ENCODE measurements at places on chromosomes 5 and 9. TPM values are rescaled to one million over a fixed set of nuclear protein-coding genes. Genes with fewer than 3 reads are reported as not detected.

Gene SLCO6A1
- total RNA-seq, result not detected

GRCh38 chr5:110932755-110933488 lies 138.6 kb upstream of the TSLP start:
- DNase-seq, result no peak

- DNase-seq, result no peak
Observed at GRCh38 chr9:114688379-114688778, 6.4 kb upstream of the TEX48 start.

DNA sequence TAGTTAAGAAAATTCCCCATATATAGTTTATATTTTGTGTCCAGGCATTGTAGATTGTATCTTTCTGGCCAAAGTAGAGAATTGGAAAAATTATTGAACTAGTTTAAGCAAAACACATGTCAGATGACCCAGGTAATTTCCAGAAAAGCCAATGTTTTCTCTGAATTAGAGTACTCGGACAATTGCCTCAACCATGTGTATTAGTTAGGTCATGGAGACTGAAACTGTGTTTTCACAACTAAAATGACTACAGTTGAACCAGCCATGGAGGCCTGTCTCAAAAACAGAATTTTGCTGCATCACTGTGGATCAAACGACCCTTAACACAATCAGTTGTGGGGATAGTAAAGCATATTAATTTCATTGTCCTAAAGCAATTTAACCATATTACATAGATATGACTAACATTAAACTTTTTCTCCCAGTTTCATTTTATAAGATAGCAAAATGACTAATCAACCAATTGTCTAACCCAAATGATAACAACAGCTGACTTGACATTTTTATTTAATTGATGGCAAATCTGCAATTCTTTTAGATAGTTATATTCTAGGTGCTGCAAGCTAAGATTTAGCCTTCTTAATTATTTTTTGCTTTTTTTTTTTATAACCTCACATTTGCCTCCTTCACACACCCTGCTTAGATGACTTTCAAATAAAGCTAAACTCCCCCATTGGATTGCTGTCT lies 39.2 kb upstream of the SPDL1 start:
- no peak for DNase-seq

DNA sequence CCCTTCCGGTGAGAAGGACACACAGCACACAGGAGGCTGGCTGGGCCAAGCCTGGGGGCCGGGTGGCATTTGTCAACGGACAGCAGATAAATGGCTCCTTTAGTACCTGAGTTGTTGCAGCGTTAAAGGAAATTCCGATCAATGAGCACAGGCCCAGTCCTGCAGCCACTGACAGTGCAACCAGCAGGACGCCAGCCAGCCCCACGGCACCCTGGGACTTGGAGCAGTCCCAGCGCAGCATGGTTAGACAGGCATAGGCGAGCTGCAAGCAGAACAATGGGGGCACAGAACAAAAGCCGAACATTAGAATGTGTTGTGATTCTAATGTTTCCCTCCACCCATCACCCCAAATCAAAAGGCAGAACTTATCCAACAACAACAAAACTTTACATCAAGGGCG lies 39.3 kb downstream of the PTCH1 start:
- DNase-seq, result no peak

DNA sequence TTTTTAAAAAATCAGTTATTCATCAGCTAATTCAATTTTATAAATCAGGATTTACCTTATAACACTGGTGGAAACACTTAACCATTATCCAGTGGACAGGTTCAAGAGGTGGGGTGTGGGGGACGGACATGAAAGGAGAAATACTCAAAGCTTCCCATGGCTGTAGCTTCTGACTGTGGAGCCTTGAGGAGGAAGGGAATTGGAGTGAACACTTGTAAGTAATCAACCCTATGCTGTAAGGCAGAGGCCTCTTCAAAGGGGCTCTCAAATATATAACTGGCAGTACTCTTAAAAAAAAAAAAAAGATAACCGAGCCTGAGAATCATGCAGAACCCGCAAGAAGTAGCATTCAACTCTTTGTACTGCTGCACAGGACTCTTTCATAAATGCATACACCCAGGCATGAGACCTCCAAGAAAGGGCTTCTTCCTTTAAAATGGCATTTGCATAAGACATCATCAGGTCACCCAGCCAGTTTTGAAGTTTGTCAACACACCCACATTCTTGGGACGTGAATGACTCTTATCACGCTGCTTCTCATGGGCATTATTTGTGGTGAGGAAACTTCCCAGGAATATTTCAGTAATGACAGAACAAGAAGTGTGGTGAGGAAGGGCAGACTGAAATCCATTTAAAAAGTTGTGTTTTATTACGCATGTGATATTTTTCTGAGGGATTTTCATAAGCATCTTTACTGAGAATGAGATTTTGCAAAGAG lies 8.1 kb downstream of the OSMR start:
- DNase-seq, result no peak

- no peak for DNase-seq
Observed at GRCh38 chr9:98375138-98375726, 119.8 kb upstream of the TBC1D2 start.

Gene CCL27
- not detected for total RNA-seq

DNA sequence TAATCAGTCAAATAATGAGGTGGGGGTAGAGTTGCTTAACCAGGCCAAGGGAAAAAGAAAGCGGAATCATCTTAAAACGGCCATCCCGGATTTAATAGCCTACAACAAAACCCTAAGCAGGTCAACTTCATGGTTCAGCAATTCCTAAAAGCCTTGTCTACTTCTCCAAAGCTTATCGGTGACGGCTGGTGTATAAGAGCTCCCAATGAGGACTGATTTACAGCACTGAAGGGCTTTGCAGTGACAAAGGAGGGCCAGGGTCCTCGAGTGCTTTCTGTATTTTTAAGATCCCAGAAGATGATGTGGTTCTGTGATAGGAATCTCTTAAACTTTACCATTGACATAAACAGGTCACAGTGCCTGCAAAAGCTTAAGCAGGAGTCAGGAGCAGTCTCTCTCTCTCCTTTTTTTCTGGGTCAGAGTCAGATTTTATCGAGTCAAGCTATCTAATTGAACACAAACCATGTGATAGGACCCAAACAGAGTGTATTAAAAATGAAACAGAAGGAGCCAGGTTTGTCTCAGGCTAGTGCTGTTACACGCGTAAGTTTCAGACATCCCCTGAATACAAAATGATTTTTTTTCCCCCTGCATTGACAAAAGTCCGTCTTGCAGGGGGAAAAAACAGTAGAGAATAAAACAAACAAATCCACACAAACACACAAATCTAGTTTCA lies 663.6 kb upstream of the ZNF608 start:
- no peak for DNase-seq

Gene DNAH5
- not detected for total RNA-seq

Gene ZDHHC11B
- 8.0 TPM for total RNA-seq

GRCh38 chr5:59755476-59755875 lies 138.1 kb downstream of the PDE4D start:
- DNase-seq, result no peak

DNA sequence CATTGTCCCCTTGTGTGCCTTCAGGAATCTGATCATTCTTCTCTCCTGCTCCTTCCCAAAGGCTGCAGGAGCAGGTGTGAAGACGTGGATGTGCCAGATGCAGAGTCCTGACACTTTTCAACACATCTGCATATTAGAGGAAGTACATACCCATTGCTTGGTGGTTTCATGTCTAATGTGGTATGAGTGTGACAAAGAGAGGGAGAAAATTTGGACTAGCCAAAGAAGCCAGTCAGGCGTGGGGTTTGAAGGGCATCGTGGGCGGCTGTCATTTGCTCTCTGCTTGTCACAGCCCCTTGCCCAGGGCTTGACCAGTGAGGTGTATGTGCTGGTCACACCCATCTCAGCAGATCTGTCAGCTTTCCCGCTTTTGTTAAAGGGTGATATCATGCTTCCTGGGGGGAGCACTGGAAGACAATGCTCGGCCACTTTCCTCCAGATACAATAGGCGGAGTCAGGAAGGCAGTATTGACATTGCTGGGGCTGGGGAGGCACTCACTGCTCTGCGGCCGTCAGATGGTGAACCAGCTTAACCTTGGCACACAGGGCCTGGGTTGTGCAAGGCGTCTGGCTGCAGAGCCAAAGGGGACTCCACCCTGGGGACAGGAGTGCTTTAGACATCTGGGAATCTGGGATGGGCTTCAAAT lies 8.6 kb downstream of the TEK start:
- DNase-seq, result no peak

DNA sequence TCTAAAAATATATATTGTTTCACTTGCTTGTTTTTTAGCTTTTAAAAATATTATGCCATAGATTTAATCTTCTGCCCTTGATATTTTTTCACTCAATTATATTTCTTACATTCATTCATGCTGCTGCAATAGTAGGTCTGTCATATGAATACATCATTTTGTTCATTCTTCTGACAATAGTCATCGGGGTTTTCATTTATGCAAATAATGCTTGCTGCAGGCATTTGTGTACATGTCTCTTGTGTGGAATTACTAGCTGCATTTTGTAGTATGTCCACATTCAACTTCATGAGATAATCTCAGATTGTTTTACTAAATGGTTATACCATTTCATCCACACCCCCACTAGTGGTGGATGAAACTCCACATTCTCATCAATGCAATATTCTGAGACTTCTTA lies 5.3 kb upstream of the PLPP1 start:
- DNase-seq, result no peak

- DNase-seq, result no peak
Observed at GRCh38 chr5:106959387-106959786, 711.4 kb downstream of the EFNA5 start.

DNA sequence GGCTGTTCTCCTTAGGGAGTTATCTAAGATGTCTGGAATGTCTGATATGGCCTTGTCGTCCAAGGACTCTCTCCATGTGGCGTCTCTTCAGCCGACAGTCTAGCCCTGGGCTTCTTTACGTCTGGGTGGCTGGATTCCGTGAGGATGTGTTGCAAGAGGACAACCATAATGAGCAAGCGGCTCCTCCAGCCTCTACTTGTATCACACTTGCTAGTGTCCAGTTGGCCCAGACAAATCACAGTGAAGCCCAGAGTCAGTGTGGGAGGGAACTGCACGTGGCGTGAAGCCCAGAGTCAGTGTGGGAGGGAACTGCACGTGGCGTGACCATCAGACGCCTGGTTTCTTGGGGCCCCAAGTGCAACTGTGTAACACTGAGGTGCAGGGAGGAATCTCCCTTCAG lies 61.1 kb downstream of the COL23A1 start:
- DNase-seq, result no peak
